ENCODE measurements at places on chromosomes 3 and 15.
A peak's percentile ranks its signal among the peaks of the same experiment; 100 is the strongest.

DNA sequence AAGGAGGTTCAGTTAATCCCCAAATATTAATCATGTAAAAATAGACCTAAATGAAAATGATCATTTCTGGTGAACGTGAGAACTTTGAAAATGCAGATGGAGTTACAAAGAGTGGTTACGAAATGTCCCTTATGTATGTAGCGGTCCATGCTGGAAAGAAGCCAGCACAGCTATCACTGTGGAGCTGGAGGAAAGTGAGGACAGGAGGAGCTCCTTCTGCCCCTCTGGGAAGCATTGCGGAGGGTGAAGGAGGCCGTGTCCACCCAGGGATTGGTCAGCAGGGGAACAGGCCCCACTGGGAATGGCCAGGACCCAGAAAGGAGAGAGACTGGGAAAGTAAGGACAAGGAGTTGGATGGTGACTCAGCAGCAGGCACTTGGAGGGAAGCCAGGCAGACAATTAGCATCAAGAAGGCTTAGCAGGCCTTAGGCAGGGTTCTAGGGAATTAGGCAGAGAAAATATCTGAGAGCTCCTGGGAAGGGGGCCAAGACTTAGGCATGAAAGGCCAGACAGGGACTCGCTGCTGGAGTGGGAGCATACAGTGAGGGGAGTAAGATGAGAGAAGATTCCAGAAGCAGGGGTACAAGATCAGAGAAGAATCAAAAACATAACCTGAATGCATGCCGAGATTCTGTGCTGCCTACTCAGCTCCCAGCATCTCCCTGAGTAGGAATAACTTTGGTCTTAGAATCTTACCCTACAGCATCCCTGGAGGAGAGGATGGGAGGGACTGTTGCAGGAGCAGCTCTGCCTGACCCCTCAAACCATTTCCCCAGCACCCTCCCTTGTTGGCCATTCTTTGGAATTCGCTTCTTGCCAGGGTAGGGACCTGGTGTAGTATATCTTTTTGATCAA lies 171.0 kb upstream of the UMPS start:
- peak; percentile 65 for DNase-seq

DNA sequence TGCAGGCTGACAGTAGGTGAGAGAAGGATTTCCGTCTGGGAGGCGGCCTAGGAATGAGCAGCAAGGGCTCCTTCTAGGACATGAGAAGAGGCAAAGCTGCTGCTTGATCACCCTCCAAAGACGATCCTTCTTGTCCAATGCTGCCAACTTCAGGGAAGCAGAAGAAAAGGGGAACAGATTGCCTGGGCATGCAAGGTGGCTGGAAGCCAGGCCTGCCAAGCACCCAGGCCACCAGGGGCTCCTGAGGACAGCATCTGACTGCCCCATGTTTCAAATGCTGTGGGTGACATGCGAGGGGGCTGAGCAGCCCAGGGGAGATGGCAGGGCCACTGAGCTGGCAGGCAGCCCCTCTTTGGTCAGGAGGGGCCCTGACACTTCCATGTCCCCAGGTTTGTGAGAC lies 3.3 kb upstream of the GRIP2 start:
- DNase-seq, result no peak

DNA sequence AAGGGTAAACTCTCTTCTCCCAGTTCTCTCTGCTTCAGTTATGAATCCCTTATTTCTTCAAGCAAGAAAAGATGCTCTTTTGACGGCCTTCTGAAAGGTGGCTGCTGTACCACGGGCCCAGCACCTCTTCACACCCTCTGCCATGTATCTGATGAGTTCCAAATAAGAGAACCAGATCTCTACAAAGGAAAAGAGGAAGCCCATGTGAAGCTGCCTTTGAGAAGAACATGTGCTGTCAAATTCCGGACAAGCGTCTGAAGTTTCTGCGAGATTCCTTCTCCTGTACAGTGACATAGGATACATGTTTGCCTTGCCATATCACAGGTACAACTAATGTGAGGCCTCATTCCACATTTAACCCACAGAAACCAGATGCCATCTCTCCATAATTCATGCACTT lies 59.2 kb downstream of the SH3BP5 start:
- no peak for DNase-seq

DNA sequence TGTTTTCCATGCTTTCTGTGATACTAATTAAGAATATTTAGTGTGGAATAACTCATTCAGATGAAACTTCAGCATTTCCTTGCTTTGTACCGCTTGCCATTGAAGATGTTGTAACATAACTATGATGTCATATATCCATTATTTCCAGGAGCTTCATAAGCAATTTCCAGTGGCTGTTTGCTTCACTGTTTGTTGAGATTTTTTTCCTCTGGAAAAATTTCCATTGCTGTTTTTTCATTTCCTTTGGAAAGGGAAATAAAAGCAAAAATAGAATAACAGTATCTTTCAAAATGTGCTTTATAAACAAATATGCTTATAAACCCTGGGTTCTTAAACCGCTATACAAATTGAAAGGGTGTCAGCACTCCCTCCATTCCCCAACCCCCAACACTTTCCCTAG lies 319.6 kb upstream of the SEMA6D start:
- DNase-seq, result no peak

- no peak for DNase-seq
Measured at GRCh38 chr3:55731741-55732140, 244.6 kb upstream of the WNT5A start.

DNA sequence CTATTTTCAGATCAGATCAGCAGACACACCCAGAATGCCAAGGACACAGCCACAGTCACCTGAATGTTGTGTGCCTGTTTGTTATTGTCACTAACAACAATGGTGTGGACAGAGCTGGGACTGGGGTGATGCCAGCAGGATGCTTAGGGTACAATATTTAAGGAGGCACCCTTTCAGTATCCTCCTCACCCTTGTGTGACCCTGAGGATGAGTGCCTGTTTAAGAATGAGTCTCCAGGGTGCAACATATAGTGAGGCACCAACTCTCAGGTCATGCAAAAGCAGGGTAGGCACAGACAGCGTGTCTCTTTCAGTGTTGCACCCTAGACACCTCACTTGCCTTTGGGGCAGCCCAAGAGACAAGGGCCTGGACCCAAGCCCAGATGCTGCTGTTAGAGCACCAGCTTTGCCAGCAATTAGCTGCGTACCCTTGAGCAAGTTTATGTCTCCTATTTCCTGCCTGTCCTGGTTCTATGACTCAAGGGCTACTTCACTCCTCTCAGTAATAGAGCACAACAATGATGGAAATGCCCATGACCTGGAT lies 122.6 kb downstream of the AQP9 start:
- no peak for DNase-seq

GRCh38 chr15:65583701-65584100 lies 27.2 kb downstream of the INTS14 start:
- no peak for DNase-seq

- no peak for DNase-seq
Measured at GRCh38 chr3:171592786-171593185, 132.6 kb upstream of the TNIK start.

DNA sequence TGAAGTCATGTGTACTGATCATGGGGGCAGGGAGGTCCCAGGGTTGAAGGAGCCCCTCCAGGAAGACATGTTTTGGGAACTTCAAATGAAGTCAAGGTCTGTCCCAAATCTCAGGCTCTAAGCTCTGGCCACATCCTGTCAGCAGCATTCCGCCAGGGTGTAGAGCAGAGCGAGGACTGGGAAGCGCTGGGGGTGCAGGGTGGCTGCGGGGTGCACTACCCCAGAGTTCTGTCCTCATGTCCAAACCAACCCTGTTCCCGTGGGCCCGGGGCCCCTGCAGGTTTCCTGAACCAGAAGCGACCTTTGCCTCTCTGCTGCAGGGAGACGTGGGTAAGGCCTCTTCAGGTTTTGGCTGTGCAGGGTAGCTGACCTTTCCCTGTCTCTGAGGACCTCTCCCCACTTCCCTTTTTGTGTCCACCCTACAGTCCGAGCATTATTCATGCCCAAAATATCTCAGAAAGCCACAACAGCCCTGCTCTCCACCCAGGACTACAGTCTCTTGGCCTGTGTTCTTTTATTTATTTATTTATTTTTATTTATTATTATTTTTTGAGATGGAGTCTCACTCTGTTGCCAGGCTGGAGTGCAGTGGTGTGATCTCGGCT lies 26.6 kb upstream of the FLNB start:
- no peak for DNase-seq

GRCh38 chr3:42983927-42984326 lies 4.8 kb downstream of the GASK1A start:
- no peak for DNase-seq

GRCh38 chr15:60091157-60091556 lies 87.0 kb downstream of the FOXB1 start:
- peak; percentile 16 for DNase-seq

GRCh38 chr3:64072126-64072525 lies 48.8 kb upstream of the PSMD6 start:
- DNase-seq, result peak; percentile 48

GRCh38 chr3:47024932-47025331 lies 45.5 kb downstream of the NBEAL2 start:
- no peak for DNase-seq

DNA sequence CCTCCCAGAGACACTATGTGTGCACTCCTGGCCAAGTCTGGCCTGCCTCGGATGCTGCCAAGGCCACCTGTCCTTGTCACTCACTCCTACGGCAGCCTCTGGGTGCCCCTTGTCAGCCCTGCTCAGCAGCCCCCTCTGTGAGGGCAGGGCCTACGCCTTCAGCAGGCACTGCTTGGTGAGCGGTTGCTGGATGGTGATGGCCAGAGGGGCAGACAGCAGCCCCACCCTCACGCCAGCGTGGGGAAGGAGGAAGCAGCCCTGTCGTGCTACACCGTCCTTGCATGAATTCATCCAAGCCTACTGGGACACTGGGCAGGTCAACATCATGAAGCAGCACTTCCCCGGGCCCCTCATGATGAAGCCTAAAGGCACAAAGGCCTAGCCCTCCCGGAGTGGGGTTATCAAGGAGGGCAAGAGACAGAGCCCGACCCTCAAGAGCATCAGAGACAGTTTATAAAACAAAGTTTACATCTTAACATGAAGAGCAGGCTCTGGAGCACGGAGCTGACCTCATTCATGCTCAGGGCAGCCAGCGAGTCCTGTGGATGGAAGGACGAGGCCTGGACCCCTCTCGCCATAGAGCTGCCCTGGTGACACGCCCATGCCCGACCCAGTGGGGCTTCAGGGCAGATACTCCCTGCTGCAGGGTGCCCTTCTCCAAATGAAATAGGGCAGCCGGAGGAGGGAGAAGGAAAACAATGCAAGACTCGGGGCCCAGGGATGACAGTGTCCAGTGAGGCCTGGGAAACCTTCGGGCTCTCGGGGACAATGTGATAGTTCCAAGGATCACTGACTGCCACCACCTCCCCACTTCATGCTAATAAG lies 25.3 kb downstream of the CHDH start:
- no peak for DNase-seq

DNA sequence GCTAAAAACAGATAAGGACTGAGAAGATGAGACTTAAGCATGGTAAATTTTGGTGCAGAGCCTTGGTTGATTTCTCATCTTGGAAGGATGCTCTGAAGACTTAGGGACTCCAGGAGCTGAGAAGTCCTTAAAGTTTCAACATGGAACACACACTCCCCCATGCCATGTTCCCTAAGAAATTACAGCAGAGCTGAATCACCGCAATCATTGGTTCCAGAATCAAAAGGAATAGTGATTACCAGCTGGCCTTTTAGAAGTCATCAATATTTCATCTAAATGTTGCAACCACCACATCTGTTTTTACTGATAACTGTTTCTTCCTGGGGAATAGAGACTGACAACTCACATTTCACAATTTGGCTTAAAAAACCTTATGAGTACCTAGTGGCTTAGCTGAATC lies 229.3 kb downstream of the MINAR1 start:
- no peak for DNase-seq

DNA sequence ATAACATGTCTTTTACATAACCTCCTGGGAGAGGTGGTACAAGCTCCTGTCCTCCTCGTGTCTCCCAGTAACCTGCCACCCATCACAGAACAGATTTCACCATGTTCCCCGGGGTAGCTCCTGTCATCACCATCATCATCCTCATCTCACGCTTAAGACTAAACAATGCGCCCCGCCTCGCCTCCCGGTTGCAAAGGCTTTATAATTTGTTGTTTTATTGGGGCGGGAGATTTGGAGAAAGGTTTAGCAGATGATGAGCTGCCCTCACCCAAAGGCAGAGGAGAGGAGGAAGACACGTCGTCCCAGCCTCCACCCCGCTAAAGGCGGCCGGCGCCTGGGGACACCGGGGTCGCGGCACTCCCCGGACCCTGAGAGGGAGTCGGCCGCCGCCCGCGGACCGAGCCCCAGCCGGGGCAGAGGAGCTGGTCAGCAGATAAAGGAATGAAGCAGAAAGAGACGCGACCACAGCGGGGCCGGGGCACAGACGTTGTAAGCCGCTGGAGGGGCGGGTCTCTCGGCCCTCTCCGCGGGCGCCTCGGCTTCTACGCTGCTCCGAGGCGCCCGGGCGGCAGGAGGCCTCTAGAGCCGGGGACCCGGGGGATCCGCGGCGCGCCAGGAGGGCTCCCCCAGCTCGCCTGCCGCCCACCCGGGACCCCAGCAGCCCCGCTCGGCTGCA lies 589 bp downstream of the HERC1 start:
- no peak for DNase-seq

DNA sequence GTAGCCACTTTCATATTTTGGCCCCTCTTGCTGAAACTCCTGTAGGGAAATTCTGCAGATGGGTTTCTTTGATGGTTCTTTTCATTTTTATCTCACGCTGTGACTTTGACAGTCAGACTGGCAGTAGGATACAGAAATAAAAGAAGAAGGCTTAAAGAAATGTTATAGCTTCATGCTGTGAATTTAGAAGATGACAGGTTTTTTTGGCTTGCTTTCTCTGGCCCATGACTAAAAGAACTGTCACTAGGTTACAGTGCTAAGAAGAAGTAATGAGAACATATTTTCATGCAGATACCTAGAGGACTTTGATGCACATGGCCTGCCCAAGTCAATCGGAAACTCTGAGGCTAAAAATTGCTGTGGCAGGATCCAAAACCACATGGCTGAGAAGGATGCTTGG lies 334.5 kb downstream of the EPHA6 start:
- peak; percentile 3 for DNase-seq

DNA sequence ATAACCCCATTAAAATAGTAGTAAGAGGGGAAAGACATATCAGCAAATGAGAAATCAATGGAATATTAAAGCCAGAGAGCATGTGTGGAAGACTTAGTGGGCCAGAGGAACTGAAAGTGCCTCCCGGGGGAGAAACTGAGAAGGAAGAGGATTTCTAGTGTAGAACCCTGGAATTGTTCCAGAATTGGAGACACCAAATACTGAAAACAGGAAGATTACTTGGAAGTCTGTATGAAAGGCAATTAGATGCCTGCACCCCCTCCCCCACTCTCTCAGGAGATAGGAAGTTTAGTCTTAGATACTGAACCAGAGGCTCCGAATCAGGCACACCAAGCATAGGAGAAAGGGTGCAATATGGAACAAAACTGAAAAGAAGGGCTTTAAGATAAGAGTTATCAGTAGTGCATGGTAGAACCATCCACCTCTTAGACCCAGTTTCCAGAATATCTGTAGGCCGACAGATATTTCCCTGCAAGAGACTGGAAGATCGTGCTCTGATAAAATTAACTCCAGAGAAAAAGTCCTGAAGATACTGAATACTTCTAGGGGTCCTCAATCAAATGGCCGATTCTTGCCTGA lies 32.4 kb downstream of the KLHL18 start:
- peak; percentile 16 for DNase-seq

DNA sequence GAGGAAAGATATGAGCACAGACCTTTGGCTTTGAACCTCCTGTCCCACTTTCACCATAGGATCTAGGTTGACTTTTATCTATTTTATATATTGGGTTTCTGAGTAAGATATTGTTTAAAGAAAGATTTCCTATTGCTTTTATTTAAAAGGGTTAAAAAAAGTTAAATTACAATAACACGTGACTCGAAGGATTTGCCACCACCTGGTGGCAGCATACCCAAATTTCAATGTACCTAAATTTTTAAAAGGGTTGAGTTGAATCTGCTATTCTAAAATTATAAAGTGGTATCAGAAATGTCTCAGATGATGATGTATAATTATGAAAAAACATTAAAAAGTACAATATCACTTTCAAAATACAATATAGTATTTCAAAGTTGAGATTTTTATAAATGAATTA lies 368.4 kb downstream of the MECOM start:
- DNase-seq, result no peak
